Urothelium cell line (cell line): ENCODE measurements at places on chromosomes 12 and 14.

- no peak for DNase-seq
These were observed 108.9 kb downstream of the DERA start for GRCh38 chr12:16020031-16020430.

DNA sequence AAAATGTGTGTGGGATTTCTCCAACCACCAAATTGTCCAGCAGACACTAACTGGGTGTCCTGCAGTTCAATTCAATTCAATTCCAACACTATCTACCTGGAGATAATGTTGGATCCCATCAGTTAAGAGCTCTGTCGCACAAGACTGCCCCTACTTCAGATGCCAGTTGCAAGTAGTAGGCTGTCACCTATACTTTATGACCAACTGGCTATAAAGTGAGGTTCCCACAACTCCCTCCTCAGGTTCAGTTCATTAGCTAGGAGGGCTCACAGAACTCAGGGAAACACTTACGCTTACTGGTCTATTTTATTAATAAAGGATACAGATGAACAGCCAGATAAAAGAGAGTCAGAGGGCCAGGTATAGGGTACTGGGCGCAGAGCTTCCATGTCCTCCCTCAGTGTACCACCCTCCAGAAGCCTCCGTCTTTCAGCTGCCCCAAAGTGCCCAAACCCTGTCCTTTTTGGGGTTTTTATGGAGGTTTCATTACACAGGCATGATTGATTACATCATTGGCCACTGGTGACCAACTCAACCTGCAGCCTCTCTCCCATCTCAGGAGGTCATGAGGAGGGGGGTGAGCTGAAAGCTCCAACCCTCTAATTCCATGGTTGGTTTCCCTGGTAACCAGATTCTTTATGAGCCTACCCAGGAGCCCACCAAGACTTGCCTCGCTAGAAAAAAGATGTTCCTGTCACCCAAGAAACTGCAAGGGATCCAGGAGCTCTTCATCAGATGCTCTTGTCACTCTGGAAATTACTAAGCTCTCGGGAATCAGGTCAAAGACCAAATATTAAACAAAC is 7.5 kb upstream of the SERPINA5 start:
- no peak for DNase-seq

DNA sequence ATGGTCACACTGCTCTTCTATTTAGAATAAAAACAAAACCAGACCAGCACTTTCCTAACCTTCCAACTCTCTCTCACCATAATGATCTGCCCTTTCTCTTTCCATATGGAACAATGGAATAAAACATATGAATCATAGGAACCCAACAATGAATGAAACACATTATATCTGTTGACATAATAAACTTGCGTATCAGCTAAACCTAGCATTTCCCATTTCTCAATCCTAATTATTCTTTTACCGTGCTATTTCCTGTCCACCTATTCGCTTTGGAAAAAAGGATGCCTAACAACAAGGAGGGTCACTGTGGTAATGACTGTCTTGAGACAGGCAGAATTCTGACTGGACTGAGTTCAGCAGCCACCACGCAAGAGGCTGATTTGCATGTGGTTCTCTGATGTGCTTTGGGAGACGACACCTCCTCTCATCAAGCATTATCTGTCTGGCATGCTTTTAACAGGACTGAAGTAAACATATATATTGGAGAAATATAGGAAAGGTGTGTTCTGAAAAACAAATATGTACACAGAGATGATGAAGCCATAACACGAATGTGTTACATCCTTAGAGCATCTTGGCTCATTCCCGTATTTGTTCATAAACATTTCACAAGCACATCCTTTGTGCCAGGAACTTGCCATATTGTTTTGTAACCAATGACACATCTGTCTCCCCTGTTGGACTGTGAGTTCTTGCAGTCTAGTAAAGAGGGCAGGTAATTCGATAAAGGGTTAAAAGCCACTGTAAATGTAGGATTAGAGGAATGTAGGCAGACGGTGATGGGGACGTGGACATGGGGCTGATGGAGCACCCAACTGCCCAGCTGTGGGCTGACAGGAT is 87.7 kb downstream of the PTPRB start:
- no peak for DNase-seq

DNA sequence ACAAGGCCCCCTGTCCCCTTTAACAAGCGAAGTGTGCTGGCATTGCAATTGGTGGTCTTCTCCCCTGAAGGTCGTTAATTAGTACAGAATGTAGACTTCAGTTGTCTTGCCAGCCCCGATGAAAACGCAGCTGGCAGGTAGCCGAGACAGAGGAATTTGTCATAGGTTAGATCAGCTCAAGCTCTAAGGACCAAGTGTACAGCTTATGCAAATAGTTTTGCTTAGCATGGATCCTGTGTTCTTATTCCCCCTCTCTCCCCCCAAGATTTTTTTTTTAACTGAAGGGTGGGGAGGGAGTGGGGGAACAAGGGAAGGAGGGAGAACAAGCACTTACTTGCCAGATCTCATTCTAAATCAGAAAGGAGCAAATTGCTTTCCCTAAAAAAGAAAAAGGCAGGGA is 58.6 kb upstream of the PARP11 start:
- no peak for DNase-seq

- DNase-seq = no peak
These were observed 109.4 kb upstream of the HIF1A start for GRCh38 chr14:61585598-61586543.
